ENCODE measurements at places on chromosomes 5 and 9.

DNA sequence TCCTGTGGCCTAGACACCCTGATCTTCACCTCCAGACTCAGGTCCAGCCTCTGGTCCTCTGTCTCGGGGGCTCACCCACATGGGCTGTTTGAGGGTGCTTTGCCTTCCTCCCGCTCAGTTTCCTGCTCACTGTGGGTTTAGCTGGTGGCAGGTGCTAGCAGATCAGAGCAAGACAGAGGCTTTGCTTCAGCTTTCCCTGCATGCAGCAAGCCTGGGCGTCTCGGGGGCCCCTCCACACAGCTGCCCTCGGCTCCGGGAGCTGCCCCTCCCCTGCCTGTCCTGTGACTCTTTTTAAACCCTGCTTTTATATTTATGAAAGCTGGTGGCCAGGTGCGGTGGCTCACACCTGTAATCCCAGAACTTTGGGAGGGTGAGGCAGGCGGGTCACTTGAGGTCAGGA is 14.6 kb downstream of the MRPL36 start:
- no peak for DNase-seq

GRCh38 chr9:72052122-72052521 is 8.3 kb downstream of the C9orf57 start:
- DNase-seq, result no peak

DNA sequence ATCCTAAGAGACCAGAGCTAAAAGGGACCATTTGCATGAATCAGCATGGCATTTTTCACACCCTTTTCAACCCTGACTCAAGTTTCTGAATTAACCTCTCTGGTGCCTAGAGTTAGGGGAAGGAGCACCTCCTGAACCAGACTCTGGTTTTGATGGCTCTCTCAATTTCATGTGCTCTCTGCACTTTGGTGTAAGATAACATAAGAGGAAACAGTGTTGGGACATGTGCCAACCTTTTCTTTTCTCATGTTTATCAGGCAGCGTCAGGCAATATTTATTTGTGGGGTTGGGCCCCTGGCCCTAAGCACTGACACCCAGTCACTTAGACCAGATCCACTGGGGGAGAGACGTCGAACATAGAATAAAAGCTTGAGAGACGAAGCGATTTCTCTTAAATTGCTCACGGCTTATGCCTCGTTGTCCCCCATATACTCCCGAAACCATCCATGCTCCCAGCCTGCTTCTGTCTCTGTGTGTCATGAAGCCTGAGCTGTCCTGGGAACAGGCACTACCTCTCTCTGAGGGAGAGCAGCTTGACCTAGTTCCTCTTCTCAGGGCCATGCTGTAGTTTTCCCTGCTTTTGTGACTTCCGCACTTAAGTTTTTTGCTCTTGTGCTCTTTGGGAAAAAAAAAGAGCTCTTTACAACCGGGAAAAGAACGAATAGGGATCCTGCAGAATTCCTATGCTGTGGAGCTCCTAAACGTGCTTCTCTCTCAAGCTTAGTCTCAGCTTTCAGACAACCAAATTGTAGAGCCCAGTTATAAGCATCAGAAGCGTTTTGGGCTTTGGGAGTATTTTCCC is 195.7 kb downstream of the NR3C1 start:
- no peak for DNase-seq

DNA sequence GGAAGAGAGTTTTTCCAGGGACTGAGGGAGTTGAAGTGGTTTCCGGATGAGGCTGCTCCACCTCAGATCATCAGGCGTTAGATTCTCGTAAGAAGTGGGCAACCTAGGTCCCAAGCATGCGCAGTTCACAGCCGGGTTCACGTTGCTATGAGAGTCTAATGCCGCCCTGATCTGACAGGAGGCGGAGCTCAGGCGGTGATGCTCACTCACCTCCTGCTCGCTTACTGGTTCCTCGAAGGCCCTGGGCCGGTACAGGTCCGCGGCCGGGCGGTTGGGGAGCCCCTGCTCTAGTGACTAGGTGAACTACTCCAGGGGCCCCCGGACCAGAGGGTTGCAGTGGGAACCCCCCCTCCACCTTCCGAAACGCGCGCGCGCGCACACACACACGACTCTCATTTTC is 997 bp upstream of the RNF130 start:
- no peak for DNase-seq

DNA sequence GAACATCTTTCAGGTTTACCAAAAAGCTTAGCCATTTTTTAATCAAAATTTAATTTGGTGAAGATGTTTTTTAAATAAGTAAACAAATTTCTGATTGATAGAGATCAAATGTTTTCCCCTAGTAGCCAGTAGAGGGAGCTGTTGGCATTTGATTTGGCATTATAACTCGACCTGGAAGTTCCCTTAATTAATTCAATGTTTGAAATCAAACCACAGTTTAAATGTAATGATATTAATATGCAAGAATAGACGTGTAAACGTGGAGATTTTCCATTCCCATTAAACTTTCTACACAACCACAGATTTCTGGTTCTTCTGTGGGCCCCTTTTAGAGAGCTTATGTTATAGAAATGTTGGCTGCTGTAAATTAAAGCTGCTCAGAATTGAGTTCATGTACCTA is 148.1 kb upstream of the MPDZ start:
- DNase-seq, result no peak

DNA sequence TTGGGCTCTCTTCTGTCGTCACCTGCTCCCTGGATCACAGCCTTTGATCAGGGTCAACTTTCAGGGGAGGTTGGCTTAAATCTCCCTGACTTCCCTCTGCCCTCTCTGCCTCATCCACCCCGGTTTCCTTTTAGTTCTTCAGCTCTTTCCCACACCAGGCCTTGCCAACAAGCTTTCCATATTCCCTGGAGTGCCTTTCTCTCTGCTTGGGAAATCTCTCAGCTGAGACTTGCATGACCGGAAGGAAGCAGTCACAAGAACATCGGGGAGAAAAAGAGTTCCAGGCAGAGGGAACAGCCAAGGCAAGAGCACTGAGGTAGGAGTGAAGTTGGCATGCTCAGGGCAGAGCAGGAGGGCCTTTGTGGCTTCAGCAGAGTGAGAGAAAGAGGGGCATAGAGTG is 88.4 kb upstream of the HSPA9 start:
- no peak for DNase-seq

DNA sequence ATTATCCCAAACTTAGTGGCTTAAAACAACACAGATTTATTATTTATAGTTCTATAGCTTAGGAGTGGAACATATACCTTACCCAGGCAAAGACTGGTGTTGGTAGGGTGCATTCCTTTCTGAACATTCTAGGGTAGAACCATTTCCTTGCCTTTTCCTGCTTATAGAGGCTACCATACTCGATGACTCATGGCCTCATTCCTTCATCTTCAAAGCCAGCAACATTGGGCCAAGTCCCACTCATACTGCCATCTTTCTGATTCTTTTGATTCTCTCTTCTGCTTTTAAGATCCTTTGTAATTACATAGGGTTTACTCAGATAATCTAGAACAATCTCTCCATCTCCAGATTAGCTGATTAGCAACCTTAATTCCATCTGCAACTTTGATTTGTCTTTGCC is 452.7 kb upstream of the KLF4 start:
- DNase-seq, result no peak

DNA sequence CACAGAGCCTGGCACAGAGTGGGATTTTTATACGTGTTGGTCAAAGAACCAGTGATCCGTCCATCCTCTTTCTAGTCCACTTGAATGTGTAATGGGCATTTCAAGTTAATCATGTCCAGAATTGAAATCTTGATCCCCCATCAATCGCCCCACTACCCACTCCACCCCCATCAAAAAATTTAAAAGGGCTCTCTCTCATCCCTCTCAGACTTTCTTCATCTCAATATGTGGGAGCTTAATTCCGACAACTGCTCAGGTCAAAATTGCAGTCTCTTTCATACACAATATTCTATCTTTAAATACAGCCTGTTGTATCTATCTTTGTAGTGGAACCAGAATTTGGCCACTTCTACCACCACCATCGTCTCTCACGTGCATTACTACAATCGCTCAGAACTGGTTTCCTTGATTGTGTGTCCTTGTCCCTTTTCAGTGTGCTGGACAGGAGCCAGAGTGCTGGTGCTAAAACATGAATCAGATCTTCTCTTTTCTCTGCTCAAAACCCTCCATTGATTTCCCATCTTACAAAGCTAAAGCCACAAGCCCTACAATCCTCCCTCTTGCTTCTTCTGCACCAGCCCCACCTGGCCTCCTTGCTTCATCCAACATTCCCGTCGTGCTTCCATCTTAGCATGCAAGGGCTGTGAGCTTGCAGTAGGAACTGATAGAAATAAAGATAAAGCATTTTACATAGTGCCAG is 786 bp upstream of the KIF3A start:
- DNase-seq, result no peak

GRCh38 chr9:88821033-88821745 is 170.1 kb upstream of the S1PR3 start:
- DNase-seq, result no peak

DNA sequence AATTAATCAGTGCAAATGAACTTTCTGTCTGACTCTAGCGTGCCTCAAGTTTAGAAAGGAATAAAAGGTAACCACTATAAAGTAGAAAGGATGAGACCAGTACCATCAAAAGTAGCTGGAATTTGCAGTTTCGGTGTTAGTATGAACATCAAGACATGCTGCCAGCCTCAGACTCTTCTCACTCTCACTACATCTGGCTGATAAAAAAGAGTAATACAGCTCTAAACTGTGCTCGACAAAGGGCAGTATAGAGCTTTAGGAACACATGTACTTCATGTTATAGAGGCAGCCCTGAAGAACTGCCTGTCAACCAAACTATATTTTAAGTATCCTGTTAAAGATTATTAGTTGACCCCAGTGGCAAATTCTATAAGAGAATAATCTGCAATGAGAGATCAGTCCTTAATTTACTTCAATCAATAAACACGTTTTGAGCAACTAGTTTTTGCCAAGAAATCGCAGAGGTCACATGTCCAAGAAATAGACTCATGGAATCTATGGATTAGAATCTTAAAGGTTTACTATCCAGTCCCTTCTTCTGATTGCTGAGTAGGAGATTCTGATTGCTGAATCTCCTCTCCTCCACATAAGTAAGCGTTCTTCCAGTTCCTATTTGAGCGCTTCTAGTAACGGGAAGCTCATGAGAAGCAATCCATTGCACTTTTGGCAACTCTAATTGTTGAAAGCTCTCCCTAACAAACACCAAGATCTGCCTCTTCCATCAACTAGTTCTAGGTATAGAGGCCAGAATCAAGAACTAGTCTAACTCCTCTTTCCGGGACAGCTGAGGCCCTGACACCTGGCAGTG is 941 bp downstream of the XPA start:
- DNase-seq, result no peak

DNA sequence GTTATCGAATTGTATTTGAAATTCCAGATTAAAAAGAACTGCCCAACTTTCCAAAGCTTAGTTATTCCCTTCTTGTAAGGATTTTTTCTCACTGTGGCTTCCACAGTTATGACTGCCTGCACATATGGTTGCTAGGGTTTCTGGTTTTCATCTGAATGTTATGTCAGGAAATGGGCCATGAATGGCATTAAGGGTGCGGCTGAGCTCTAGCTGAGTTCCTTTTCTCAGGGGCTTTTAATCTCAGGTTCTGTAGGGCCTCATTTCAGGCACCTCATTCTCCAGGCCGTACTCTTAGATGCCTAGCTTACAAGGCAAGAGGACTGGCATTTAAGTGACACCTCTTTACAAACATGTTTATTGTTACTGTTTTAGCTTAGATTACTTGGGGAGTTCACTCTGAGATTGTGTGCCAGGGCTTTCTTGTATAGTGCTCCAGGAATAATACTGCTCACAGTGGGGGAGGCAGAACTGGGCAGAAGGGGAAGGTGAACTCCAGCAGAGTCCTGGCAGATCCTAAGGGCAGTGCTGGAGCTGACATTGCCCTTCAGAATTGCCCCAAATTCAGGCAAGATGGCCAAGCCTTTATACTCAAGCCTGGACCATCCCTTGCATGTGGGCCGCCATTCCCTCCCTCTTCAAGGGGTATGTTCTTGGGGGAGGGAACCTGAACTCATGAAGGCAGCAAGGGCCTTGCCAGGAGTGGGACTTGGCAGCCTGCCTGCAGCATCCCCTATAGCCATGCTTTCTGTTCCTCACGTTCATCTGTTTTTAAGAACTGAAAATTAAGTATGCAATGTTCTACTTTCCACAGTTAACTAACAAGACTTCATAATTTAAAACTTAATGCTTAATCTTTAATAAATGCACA is 111.5 kb downstream of the KDM4C start:
- no peak for DNase-seq

- no peak for DNase-seq
These were observed 290.0 kb downstream of the ARHGAP26 start for GRCh38 chr5:143059976-143060765.

DNA sequence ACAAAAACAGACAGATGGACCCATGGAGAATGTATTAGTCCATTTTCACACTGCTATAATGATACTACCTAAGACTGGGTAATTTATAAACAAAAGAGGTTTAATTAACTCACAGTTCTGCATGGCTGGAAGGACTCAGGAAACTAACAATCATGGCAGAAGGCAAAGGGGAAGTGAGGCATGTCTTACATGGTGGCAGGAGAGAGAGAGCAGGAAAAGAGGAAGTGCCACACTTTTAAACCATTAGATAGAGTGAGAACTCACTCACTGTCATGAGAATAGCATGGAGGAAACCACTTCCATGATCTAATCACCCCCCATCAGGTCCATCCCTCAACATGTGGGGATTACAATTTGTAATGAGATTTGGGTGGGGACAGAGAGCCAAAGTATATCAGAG is 808.9 kb downstream of the CDH12 start:
- DNase-seq, result no peak

DNA sequence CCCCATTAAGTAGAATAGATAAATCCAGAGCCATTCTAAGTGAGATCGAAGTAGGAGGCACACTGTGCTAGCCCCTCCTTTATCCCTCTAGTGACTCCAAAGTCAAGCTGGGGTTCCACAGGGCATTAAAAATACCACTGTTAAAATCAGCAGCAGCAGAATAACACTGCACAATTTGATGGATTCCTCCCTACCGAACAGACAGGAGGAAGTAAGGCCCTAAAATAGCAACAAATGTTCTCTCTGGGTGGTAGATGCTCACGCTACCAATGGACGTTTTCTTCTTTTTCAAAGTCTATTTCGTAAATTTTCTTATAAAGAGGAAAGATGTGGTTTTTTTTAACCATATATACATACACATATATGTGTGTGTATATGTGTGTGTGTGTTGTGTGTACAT is 54.4 kb downstream of the FBXW11 start:
- no peak for DNase-seq

DNA sequence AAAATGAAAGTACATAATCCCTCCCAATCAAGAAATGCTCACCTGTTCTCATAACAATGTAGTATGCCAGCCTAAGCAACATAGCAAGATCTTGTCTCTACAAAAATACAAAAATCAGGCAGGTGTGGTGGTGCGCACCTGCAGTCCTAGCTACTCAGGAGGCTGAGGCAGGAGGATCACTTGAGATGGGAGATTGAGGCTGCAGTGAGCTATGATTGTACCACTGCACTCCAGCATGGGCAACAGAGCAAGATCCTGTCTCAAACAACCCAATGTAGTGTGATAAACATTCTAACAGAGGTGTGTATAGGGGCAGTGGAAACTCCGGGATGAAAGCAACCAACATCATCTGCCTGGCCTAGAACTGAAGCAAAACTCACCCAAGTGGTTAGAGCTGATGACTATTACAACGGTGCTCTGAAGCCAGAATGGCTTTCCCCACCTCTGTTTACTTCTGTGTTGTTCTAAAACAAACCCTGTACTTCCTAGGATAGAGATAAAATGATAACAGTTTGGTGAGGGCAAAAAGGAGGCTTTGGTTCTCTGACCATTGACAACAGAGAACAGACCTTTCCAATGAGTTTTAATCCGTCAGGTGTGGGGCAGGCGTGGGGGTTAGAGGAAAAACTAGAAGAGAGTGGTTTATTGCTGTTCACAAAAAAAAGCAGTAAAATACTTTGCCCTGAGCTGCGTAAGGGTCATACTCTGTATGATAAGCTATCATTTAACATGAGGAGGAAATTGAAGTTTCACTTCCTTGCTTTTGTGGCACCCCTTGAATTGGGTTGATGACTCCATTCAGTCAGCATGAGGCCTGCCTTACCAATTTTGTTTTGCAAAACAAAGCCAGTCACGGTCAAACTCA is 18.9 kb downstream of the WNT8A start:
- DNase-seq, result no peak

All from C1 segment of cervical spinal cord (tissue), 14 donors.